Sciatic nerve (tissue), 2 donors: ENCODE measurements at places on chromosomes 6 and 20. TPM values are rescaled to one million over a fixed set of nuclear protein-coding genes. Genes with fewer than 3 reads are reported as not detected.

DNA sequence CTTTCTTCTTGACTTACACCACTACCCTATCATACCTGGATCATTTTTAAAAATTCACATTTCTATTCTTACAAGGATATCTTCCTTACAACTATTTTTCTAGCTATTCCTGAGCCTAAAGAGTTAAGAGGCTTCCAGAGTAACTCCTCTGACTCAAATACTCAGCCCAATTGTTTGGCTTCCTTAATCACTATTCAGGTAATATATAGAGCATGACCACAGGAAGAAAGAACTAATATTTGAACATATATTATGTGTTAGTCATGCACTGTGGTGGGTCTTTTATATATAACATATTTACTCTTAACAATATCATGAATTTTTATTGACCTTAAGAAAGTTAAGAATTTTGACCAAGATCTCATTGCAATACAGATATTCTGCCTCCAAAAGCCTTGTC is 42.0 kb upstream of the ID4 start:
- no peak for DNase-seq

The SIRPD gene
- not detected for total RNA-seq

DNA sequence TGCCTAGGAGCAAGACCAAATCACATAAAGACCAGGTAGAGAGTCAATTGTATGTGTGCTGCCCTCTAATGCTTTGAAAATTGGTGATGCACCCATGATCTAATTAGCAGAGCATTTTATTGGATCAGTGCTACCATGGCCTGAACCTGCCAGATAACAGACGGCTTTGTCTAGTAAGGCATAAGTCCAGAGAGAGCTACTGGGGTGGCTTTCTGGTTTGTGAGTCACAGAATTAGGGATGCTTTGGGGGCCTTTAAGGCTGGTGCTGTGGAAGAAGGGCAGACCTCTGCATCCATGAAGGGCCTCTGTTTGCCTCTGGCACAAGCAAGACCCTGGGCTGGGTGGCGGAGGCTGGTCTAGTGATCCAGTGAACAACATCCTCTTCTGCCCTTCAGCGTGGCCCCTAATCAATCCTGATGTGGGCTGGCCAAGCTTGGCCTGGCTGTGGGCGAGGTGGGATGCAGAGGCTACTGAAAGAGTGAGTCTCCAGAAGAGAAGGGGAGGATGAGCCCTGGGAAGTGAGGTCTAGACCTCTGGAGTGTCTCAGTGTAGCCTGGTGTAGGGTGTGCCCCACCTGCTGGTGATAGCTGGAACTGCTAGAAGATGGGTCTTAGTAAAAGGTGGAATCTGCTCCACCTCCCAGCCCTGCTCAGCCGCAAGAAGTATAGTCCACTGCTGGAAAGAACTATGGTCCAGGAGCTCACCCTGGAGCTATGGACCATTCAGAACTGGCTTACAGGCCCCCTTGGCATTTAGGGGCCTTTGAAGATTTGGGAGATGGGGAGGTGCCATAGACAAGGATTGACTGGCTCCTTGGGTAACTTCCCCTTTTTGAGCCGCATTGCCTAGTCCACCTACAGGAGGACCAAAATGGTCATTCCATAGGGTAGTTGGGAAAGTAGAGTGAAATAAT is 36.7 kb upstream of the AAR2 start:
- DNase-seq: peak; percentile 88

GRCh38 chr20:58102261-58102660 is 126.2 kb downstream of the ANKRD60 start:
- no peak for DNase-seq

- DNase-seq: no peak
Measured at GRCh38 chr20:33680686-33681085, 5.5 kb downstream of the E2F1 start.

- no peak for DNase-seq
Measured at GRCh38 chr6:169752074-169752623, 727 bp downstream of the ERMARD start.

DNA sequence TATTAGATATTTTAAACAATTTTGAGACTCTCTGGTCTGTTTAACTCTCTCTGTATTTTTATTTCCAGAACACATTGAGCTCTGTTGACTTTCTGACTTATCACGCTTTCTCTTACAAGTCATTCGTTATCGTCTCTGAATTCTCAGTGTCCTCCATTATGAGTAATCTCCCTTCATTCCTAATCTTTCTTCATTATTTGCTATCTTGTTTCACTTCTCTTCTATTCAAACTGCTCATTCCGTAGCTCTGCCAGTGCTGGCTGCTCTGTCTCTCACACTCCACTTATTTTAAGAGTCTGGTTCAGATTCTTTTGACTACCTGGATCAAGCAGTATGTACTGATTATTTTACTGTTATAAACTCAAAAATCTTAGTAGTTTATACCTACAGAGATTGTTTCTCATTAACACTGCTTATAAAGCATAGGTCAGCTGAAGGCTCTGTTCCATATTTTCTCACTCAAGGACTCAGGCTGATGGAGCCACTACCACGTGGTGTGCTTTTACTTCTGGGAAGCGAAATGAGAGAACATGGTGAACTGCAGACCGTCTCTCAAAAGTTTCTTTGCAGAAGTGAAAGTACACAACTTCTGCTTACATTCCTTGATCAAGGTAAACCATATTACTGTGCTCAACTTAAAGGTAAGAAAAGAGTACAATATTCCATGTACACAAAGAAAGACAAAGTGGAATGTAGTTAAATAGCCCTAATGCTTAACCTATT is 485.2 kb downstream of the GRIK2 start:
- DNase-seq: no peak
